ENCODE measurements at places on chromosomes 4 and X. TPM values are rescaled to one million over a fixed set of nuclear protein-coding genes. Genes with fewer than 3 reads are reported as not detected.

SLC10A6 gene
- not detected for total RNA-seq

DNA sequence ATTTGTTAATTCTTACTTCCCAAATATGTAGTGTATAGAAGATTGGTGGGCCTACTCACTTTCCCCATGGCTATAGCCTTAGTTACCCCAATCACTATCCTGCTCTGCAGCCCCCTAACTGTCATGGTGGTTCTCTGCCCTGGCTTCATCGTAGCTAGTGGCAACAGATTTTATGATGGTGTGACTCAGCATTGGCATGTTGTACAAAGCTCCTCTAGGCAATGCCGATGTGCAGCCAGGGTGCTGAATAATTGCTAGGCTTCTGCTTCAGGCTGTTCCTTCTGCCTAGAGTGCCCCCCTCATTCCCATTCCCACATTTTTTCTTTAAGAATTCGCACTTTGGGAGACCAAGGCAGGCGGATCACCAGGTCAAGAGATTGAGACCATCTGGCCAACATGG is 35.2 kb downstream of the AFF2 start:
- H3K27ac ChIP-seq = no peak overlapping the region
- no peaks in the 10 kb centered on the region for H3K4me1 ChIP-seq
- H3K27me3 ChIP-seq = no peaks in the 10 kb centered on the region
- DNase-seq = no peak

PRDM8 gene
- 12.7 TPM for total RNA-seq

GRCh38 chrX:10167573-10167972 is 10.8 kb downstream of the CLCN4 start:
- no peaks in the 10 kb centered on the region for H3K27me3 ChIP-seq
- H3K4me3 ChIP-seq = no peak overlapping the region
- DNase-seq = no peak
- H3K4me1 ChIP-seq = no peaks in the 10 kb centered on the region
